Stimulated activated CD8-positive, alpha-beta memory T cell treated with anti-CD3 and anti-CD28 coated beads, Interleukin-7, amount 100 ng/mL, for 1 hour (primary cell): ENCODE measurements at places on chromosomes 12 and 14.

- no peak for DNase-seq
Measured at GRCh38 chr14:22409006-22409405, 180.0 kb downstream of the DAD1 start.

DNA sequence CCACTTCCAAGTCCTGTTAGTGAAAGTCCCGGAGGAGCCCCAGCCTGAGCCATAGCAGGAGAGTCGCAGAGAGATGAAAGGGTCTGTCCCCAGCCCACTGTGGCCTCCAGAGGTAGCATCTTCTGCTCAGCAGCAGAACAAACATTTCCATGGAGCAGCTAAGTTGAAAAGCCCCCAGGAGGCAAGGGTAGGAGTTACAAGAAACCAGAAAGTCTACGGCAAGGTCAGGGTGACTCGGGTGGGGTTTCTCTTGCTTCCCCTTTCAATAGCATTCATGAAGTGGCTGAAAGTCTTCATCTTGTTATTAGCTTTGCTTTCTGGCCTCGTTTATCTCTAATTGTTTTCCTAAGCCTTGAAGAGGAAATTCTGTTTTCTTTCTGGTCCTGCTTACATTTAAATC, 151.2 kb upstream of the DIO3 start:
- no peak for DNase-seq

GRCh38 chr14:65330416-65330815, 82.1 kb upstream of the FUT8 start:
- no peak for DNase-seq

GRCh38 chr12:72521326-72521725, 249.2 kb downstream of the TRHDE start:
- no peak for DNase-seq
